CD8-positive, alpha-beta memory T cell (primary cell): ENCODE measurements at places on chromosomes 16 and 17. TPM values are rescaled to one million over a fixed set of nuclear protein-coding genes. Genes with fewer than 3 reads are reported as not detected.
A peak's percentile ranks its signal among the peaks of the same experiment; 100 is the strongest.

STARD3 gene
- 71.4 TPM for total RNA-seq

PPP4C gene
- total RNA-seq = 149 TPM

DNA sequence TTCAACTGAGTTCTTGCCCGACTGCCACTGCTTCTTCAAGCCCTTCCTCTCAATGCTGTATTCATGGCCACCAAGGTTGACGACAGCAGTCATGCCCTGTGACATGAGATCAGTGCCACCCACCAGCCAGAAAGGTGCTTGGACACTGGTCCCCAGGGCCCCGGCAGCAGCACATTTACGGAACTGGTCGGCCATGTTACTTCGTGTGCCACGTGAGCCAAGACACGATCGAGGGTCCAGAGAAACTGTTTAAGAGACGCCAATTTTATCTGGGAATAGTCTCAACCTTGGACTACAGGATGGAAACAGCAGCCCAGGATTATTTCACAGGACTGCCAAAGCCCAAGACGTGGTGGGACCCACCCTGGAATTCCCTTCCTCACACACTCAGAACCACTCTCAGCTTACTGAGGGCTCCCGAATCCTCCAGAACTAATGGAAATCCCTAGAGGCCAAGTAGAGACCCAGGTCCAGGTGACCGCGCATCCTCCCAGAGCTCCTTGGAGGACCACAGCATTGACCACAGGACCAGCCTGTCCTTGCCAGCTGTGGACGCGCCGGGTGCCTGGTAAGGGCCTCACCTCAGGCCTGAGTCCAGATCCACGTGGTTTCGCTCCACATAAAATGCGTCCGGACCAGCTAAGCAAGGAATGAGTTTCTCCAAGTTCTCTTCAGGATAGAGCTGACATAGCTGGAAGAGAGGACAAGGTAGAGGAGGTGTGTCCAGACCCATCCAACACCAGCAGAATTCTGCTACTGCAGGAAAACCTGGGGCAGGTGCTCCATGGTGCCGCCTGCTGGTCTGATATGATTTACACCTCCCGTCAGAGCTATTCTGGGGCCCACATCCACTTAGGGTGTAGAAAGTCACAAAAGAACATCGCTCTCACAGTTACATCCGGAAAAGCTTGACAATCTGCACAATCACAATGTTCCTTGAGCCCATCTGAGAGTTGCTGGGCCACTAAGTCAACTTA is 28.2 kb downstream of the MAP1LC3B start:
- H3K4me3 ChIP-seq = no peak overlapping the region
- no peaks in the 10 kb centered on the region for H3K4me1 ChIP-seq
- H3K27me3 ChIP-seq = no peaks in the 10 kb centered on the region
- H3K36me3 ChIP-seq = peaks cover 12% of the 10 kb centered on the region

DNA sequence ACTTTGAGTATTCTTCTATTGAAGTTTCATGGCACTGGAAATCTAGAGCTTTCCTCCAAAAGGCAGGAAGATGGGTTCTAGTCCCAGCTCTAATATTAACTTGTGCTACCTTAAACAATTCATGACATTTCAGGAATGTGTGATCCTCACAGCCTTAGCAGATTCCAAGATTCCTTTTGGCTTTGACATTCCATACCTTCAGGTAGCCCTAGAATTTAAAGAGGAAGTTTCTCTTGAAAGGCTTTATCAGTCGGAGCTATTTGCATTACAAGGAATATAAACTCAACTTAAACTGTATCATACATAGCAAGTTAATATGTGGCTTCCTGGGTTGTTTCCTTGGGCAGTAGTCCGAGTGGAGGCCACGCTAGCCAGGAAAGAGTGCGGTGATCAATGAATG is 330.0 kb downstream of the SHISA9 start:
- H3K4me3 ChIP-seq = no peak overlapping the region
- no peak for DNase-seq
- no peaks in the 10 kb centered on the region for H3K4me1 ChIP-seq
- H3K27me3 ChIP-seq = no peaks in the 10 kb centered on the region
- no peak overlapping the region for H3K27ac ChIP-seq

DNA sequence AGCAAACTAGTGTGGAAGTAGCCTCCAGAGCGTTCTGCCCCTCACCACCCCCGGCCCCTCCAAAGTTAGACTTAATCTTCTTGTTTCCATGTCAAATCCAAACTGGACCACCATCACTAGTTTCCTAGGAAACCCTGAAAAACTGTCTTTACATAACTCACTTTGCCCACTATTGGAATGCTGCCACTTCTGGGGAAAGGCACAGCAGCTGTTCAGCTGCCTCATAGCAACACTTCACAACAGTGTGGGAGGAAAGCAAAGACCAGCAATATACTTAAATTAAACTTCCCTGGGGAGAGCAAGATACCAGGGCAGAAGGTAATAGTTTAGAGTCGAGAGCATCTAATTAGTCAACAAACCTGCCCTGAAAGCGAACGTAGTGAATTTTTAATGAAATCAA is 452.2 kb downstream of the KCNJ2 start:
- no peak overlapping the region for H3K4me3 ChIP-seq
- no peaks in the 10 kb centered on the region for H3K27me3 ChIP-seq
- DNase-seq = no peak
- no peaks in the 10 kb centered on the region for H3K4me1 ChIP-seq

DNA sequence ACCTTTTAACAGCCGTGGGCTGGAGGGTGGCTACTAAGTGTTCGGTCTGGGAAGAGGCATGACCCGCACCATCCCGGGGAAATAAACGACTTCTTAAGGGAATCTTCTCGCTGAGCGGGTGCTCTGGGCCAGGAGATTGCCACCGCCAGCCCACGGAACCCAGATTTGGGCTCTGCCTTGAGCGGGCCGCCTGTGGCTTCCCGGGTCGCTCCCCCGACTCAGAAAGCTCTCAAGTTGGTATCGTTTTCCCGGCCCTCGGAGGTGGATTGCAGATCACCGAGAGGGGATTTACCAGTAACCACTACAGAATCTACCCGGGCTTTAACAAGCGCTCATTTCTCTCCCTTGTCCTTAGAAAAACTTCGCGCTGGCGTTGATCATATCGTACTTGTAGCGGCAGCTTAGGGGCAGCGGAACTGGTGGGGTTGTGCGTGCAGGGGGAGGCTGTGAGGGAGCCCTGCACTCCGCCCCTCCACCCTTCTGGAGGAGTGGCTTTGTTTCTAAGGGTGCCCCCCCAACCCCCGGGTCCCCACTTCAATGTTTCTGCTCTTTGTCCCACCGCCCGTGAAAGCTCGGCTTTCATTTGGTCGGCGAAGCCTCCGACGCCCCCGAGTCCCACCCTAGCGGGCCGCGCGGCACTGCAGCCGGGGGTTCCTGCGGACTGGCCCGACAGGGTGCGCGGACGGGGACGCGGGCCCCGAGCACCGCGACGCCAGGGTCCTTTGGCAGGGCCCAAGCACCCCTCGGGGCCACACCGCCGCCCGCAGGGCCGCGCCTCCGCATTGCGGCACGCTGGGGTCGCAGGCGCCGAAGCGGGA is 3.6 kb upstream of the CBX4 start:
- no peaks in the 10 kb centered on the region for H3K36me3 ChIP-seq
- peak; percentile 42 for DNase-seq
- peak overlapping the region; percentile 28 for H3K4me3 ChIP-seq
- no peak overlapping the region for H3K27ac ChIP-seq
- H3K27me3 ChIP-seq = peaks cover 48% of the 10 kb centered on the region
- H3K4me1 ChIP-seq = peaks cover 44% of the 10 kb centered on the region

- H3K4me1 ChIP-seq = no peaks in the 10 kb centered on the region
- H3K4me3 ChIP-seq = no peak overlapping the region
- H3K27ac ChIP-seq = no peak overlapping the region
- H3K27me3 ChIP-seq = no peaks in the 10 kb centered on the region
- DNase-seq = no peak
Observed at GRCh38 chr16:55120826-55121225, 190.2 kb downstream of the IRX5 start.

DNA sequence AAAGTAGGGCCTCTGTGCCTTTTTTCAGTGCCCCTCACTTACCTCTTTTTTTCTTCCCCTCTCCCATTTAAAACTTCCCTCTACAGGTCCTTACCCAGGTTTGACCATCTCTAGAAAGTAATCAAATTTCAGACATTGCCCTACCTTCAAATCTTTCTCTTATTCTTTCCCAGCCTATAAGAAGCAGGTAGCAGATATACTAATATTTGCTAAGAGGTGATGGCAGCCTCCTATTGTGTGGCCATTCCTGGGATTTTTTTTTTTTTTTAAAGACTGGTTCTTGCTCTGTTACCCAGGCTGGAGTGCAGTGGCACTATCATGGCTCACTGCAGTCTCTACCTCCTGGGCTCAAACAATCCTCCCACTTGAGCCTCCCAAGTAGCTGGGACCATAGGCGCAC is 111.1 kb upstream of the HAS3 start:
- no peak overlapping the region for H3K27ac ChIP-seq
- H3K4me1 ChIP-seq = no peaks in the 10 kb centered on the region
- no peaks in the 10 kb centered on the region for H3K36me3 ChIP-seq
- no peak for DNase-seq
- no peak overlapping the region for H3K4me3 ChIP-seq

DNA sequence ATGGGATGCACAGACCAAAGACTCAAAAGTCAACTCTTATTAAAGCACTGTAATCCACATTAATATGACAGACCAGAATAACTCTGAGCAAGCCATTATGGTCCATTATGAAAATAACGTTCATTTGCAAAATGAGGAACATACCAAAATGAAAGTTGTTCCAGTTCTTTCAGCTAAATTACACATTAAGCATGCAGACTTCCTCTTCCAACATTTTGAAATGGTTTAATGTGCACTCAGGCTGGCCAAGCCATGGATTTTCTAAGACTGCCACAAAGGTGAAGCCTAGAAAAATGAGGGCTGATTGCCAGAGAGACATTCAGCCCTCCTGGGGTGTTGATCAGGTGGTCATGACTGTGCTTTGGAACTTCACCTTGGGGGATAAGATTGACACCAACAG is 56.7 kb upstream of the NOG start:
- no peaks in the 10 kb centered on the region for H3K4me1 ChIP-seq
- no peak overlapping the region for H3K4me3 ChIP-seq
- no peak overlapping the region for H3K27ac ChIP-seq
- H3K36me3 ChIP-seq = no peaks in the 10 kb centered on the region
- H3K27me3 ChIP-seq = no peaks in the 10 kb centered on the region

DNA sequence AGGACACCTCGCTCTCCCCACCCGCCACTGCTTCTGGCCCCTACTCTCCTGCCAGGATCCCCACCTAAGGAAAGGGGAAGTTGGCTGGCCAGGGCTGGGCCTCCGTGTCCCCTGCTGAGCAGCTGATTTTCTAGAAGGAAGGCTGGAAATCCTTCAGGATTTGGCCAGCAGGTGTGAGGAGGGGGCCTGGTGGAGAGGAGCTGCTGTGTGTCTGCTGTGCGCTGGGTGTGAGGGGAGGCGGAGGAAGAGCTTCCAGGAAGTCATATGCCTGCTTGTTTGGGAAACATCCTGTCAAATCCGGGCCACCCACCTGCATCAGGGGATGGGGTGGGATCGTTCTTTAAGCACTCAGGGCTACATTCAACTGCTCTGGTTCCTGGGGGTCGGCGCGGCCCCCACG is 28.6 kb downstream of the TPSG1 start:
- H3K27ac ChIP-seq = no peak overlapping the region
- H3K4me1 ChIP-seq = no peaks in the 10 kb centered on the region
- DNase-seq = no peak
- H3K27me3 ChIP-seq = no peaks in the 10 kb centered on the region

GRCh38 chr17:17730250-17730935 is 49.1 kb downstream of the RAI1 start:
- no peaks in the 10 kb centered on the region for H3K27me3 ChIP-seq
- peaks cover 10% of the 10 kb centered on the region for H3K4me1 ChIP-seq
- H3K4me3 ChIP-seq = no peak overlapping the region
- no peak for DNase-seq
- H3K36me3 ChIP-seq = no peaks in the 10 kb centered on the region
